COR-L47 (cell line): ENCODE measurements at places on chromosomes 7 and 10.

DNA sequence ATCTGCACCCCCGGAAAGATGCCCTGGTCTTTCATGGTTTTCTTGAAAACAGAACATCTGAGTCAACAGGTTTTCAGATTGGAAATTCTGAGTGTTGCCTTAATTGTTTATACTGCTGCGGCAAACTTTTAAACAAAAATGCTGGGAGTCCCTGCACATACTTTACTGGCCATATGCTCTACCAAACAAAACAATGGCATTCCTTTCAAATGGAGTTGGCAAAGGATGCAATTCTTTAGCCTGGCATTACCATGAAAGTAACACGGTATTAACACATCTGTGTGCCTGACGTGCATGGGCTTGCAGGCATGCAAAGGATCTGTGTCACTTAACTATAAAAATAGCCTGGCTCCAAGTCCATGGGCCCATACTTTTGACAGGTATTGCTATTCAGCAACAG is 4.2 kb downstream of the INHBA start:
- DNase-seq = no peak

DNA sequence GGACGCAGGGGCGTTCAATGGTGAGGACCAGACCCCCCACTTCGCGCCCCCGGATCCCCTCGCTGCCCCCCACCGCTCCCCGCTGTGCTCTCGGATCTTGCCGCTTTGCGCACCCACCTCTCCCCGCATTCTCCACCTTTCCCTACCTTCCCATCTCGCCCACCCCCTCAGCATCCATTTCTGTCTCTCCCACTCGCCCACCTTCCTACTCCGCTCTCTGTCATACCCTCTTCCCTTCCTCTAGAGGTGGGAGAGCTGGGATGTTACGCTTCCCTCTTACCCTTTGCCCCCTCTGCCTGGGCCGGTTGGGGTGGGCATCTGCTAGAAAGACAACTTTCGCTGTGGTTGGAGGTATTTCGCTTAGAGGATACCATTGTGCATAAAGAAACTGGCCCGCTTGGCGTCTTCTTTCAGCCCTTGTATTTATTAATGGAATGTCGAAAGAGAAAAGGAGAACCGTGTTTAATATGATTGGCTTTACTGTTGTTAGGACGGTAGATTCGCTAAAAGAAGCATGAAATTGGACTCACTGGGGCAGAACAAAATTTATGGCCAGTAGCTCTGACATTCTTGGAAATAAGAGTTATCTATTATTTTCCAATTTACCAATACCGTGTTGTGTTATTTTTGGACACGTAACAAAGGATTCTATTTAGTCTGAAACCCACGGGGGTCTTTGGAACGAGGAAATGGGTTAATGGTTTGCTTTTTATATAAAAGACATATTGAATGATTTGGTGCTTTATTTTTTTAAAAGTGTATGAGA is 873 bp downstream of the PRKAR2B start:
- no peak for DNase-seq

DNA sequence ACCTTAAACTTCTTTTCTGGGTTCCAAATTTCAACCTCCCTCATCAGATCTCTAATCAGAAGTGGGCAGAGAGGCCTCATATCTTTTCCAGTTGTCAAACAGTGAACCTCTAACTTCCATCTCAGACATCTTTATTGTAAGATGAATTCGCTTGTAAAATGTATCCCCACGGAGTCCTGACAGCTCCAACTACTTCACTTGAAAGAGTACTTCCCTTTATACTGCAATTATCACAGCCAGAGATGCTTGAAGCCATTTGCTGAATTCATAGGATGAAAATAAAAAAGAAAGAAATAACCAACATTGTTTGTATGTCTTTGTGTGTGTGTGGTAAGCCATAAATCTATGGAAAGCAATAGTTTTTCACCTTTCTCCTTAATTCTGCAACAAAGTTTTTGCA is 175.2 kb downstream of the GRM3 start:
- DNase-seq = no peak

- DNase-seq = no peak
These were observed 180.5 kb upstream of the CCDC6 start for GRCh38 chr10:60086862-60087261.

- no peak for DNase-seq
These were observed 115.4 kb downstream of the ARID5B start for GRCh38 chr10:62016623-62017490.

- no peak for DNase-seq
These were observed 8.5 kb upstream of the BAG3 start for GRCh38 chr10:119642556-119643111.

GRCh38 chr10:50927522-50928189 is 42.2 kb upstream of the A1CF start:
- DNase-seq = no peak

DNA sequence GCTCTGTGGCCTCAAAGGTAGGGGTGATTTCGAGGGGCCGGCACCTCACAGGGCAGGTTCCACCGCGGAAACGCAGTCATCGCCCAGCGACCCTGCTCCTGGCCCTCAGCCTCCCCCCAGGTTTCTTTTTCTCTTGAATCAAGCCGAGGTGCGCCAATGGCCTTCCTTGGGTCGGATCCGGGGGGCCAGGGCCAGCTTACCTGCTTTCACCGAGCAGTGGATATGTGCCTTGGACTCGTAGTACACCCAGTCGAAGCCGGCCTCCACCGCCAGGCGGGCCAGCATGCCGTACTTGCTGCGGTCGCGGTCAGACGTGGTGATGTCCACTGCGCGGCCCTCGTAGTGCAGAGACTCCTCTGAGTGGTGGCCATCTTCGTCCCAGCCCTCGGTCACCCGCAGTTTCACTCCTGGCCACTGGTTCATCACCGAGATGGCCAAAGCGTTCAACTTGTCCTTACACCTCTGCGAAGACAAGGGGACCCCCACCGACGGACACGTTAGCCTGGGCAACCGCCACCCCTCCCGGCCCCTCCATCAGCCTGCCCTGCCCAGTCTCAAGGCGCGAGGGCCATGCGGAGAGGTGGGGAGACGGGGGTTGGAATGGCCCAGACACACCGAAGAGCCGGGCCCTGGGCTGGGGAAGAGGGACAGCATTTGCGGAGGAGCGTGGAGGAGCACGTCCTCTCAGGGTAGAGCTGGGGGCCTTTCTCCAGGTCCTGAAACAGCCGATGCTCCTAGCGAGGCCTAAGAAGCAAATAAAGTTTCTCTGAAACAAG is 6.0 kb downstream of the SHH start:
- DNase-seq = no peak

DNA sequence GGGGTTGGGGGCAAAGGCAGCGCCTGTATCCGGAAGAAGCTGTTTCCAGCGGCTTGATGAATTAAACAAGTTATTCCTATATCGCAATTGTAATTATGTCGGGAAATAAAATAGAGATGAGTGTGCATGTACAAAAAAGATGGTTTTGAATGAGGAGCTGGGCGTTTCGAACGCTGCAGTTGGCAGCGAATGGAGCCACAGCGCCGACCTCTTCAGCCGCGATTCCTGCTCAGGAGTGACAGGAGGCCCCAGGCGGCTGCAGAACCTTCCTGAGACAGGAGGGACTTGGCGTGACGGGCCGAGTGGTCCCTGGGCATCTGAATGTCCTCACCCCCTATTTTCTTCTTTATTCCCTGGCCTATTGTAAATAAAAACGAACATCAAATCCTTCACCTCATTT is 184.9 kb downstream of the DNAJB6 start:
- DNase-seq = no peak

- DNase-seq = no peak
These were observed 3.1 kb downstream of the SAR1A start for GRCh38 chr10:70167246-70167645.

- no peak for DNase-seq
These were observed 148.6 kb upstream of the FAM3C start for GRCh38 chr7:121544726-121545125.

- DNase-seq = no peak
These were observed 116.0 kb downstream of the ARID5B start for GRCh38 chr10:62017491-62017870.

DNA sequence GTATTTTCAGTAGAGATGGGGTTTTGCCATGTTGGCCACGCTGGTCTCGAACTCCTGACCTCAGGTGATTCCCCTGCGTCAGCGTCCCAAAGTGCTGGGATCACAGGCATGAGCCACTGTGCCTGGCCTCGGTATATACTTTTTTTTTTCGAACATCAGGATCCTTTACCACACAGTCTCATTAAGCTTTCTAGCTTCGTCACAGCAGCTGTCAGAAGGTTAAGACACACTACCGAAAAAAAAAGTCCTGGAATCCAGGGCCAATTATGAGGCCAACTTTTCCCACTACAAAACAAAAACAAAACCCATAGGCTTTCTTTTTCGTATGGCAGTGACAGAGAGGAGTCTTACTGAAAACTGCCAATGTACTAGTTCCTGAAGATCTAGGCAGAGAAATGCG is 30.7 kb downstream of the ZC3HC1 start:
- DNase-seq = no peak

DNA sequence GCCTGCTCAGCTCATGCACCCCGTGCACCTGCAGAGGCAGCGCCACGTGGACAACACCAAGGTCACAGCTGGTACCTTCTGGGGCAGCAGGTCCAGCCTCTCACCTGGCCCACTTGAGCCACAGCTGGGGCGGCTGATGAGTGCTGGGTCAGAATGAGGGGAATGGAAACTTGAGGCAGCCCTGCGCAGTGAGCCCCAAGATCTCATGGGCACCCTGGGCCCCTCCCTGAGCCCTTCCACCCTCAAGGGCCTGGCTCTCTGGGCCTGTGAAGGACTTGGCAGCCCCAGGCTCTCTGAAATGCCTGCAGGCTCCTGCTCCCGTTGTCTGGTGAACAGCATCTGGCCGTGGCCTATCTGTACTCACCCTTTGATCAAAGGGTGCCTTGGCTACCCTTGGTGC is 112.7 kb downstream of the TCERG1L start:
- DNase-seq = no peak

DNA sequence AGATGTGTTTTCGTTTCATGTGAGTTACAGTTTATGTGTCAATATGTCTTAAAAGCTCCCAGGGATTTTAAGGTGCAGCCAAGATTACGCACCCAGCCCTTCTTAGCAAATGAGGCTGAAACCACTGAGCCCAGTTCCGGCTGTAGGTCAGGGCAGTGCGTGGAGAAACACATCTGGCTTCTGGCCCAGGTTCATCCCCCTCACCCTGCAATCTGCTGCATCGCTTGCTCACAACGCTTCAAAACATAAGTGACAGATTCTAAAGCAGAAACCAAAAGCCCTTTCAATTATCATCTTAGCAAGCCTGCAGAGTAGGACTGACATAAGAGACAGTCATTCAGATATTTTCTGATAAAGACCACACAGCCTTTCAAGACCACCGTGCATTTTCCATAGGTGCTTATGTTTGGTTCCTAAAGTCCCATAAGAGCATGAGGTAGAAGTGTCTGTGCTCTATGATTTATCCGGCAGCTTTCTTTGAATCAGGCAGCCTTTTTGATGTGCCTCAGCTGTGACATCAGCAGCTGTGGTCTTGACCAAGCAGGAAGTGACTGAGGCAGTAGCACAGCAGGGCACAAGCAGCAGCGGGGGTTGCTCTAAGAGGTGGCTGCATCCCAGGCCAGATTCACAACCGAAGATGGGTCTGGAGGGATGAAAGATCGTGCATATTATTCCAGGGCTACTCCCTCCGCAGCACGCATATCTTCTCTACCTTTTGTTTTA is 72.1 kb upstream of the LYZL2 start:
- no peak for DNase-seq

DNA sequence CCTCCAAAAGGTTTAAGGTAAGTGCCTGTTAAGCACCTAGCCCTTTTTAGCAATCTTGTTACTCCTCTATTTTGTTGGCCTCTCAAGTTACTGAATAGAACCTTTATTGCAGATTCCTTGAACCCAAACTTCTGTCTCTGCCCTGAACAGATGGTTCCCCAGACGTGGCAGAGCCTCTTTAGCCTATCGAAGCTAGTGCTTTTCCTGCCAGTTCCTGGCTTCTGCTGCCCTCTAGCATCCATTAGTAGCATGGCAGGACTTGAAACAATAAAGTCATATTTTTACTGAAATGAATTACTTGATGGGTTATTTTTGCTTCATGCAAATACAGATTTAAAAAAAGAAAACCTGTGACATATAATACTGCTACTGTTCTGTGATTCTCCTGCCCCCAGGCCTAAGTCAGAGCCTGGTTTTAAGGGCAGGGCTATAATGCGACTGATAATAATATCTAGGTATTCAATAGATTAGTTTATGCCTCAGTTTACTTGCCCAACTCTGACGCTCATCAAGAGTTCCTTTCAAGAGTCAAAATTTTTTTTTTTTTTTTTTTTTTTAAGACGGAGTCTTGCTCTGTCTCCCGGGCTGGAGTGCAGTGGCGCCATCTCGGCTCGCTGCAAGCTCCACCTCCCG is 84.3 kb upstream of the PHF14 start:
- DNase-seq = peak; percentile 63

DNA sequence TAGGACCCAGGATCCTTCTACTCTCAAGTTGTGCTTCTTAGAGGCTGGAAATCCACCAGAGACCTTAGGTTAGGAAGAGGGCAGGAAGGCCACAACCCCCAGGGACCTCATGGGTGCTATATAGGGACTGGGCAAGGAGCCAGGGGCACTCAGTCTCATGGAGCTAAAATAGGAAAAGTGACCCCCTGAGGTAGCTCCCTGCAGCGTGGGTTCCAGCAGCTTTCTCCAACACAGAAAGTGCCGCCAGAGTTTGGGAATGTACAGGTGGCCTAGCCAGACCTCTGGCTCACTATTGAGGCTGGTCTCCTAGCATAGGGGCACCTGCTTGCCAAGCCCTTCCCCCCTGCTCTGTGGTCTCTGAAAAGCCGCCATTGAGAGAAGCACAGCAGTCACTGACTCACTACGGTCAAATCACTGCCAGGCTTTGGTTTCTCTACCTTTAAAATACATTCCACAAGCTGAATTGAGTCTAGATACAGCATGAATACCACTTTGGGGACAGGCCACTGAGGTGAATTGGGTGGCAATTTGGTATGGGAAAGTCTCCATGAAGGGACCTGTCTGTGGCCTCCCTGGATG is 333.2 kb upstream of the PODXL start:
- no peak for DNase-seq

- no peak for DNase-seq
These were observed 96.6 kb downstream of the ANKRD30A start for GRCh38 chr10:37222046-37222445.

GRCh38 chr10:51230887-51231585 is 156.7 kb downstream of the PRKG1 start:
- no peak for DNase-seq

DNA sequence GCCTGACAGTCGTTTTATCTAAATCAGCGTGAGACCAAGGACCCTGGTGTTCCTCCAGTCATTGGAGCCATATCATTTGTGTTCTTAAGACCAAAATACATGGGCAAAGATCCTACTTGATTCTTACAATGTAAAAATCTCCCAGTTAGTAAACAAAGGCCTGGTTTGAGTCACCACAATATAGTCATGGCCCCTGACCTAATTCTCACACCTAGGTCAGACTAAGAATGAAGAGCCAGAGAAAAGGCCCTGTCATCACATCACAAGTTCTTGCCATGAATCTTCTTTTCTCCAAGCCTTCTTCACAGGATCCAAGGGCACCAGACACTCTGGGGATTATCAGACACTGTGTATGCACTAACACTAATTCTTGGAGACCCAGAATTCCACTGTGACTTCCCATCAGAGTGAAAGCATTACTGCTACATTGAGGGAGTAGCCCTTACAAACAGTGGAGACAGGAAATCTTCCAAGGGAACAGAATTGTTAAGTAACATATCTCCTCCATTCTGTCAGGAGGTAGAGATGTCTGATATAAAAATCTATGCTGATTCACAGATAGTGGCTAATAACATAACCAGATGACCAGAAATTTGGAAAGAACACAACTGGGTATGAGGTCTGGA is 7.6 kb upstream of the ERVW-1 start:
- DNase-seq = no peak
